ENCODE measurements at places on chromosomes 12 and 14.
A peak's percentile ranks its signal among the peaks of the same experiment; 100 is the strongest.

- DNase-seq, result no peak
These were observed 30.7 kb upstream of the PWP1 start for GRCh38 chr12:107654873-107655272.

DNA sequence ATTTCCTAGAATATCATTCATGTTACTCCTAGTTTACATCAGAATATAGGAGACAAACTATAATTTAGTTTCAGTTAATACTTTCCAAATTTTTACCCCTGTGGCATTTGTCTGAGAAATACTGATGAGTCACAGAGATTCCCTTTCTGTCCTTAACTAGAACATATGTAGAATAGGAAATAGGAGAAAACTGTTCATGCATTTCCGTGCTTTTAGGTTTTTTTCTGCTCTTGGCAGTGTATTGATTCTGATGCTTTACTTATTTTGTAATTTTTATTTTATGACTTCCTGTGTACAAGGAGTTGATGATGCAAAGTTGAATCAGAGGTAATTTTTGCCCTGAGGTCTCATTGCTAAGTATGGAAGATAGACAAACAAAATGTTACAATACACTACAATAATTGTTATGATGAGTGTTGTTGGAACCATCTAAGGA lies 23.0 kb downstream of the MNAT1 start:
- DNase-seq, result no peak

GRCh38 chr12:89225808-89226411 lies 126.4 kb downstream of the DUSP6 start:
- no peak for DNase-seq

- no peak for DNase-seq
These were observed 199.9 kb downstream of the CCDC91 start for GRCh38 chr12:28390206-28390605.

GRCh38 chr12:51171884-51172514 lies 936 bp downstream of the TFCP2 start:
- DNase-seq, result no peak

GRCh38 chr14:93317875-93318807 lies 14.7 kb downstream of the BTBD7 start:
- DNase-seq, result no peak

DNA sequence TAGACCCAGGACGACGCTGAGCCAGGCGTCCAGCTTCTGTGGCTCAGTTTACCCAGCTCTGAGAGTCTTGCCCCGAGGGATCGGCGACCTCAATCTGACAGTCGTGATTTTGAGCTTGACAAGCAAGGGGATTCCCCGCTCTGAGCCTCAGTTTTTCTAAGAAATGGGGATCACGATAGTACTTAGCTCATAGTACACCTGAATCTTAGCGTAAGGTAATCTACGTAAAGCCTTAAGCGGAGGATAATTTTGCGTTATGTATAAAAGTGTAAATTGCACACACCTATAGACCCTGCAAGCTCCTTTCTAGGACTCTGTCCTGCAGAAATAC lies 285 bp downstream of the MVK start:
- DNase-seq, result no peak

DNA sequence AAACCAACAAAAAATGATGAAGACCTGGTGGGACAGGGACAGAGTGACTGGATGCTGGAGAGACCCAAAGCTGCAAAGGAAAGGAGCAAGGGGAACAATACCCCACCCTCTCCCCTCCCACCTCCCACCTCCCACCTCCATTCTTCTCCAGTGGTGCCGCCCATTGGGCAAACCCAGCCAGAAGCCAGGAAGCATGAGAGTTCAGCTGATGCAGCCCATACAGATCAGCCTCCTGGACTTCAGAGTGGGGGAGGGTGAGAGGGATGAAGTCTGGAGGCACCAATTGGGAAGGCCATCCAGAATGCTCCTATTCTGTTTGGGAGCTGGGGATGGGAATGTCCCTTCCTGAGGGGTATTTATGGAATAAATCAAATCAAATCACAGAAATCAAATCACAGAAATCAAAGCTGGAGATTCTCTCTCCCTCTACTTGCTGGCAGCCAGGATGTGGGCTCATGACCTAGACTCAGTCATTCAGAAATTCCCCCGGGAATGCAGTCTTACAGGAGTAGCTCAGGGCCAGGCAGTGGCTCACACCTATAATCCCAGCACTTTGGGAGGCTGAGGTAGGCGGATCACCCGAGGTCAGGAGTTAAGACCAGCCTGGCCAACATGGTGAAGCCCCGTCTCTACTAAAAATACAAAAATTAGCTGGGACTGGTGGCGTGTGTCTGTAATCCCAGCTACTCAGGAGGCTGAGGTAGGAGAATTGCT lies 31.1 kb downstream of the IRF2BPL start:
- no peak for DNase-seq

DNA sequence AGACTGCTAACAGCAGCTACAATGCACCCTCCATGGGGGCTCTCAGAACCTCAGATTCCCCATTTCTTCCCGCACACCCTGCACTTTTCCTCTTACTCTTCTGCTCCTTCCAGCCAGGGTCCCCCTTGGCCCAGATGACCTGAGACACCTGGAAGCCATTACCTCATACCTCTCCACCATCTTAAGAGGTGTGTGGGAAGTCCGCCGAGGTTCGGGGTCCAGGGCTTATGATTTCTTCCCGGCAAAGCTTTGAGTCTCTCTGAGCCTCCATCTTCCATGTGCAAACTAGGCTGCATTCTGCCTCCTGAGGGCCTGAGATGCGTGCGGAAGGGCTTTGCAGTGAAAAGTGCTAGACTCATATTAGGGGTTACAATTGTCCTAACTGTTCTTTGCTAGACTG lies 5.3 kb downstream of the GSC start:
- DNase-seq, result no peak

GRCh38 chr12:99558109-99558508 lies 89.4 kb upstream of the GARIN6 start:
- DNase-seq, result no peak

DNA sequence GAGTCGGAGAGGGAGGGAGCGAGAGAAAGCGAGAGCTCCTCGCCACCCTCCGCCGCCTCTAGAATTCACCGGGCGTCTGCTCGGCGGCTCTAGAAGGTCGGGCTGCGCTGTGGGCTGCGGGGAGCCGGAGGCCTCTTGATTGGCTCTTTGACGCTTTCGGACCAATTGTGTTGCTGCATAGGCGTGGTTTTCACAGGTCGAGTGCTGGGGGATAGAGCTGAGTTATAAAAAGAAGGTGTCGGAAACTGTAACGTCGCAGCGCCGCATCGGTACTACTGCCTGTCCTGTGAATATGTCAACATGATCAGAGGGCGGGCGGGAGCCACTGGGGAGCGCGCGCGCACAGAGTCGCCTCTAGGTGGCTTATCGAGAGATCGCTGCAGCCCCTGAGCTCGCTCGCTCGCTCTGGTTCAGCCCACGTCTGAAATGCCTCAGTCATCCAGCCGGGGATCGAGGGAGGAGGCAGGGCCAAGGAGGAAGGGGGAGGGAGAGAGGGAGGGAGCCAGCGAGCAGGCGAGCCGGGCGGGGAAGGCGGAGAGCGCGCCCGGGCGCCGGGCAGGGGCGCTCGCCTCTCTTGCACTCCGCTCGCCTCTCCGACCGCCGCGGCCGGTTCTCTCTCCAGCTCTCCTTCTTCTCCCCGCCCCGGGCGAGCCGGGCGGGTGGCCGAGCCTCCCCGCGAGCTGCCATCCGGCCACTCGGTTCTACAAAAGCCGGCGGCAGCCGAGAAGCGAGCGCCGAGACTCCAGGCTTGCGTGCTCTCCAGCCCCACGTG lies at the start of gene TBX3:
Gene TBX3 (minus strand): TSS at position 78 of the 772 bp plus-strand sequence. CDS start 975 bp downstream, outside the sequence.
- DNase-seq, result no peak

GRCh38 chr12:65905405-65905804 lies 81.1 kb downstream of the HMGA2 start:
- no peak for DNase-seq

GRCh38 chr12:130816097-130816496 lies 23.0 kb downstream of the STX2 start:
- DNase-seq, result no peak

DNA sequence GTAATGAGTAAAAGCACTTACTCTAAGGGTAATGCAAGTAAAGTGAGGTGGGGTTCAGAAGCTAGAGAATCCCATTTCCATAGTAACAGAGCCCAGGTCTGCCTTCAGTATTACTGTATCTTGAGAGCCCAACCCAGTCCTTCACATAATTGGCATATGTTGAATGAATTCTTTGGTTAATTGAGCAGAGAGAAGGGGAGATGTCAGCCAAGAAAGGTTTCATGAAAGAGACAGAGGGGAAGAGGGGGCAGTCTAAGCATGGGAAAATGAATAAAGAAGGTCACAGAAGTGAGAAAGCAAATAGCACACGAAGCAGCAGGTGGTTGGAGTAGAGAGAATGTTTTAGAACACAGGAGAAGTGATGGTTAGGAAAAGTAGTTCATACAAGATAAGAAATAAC lies 371.1 kb downstream of the SEC23A start:
- DNase-seq, result no peak

DNA sequence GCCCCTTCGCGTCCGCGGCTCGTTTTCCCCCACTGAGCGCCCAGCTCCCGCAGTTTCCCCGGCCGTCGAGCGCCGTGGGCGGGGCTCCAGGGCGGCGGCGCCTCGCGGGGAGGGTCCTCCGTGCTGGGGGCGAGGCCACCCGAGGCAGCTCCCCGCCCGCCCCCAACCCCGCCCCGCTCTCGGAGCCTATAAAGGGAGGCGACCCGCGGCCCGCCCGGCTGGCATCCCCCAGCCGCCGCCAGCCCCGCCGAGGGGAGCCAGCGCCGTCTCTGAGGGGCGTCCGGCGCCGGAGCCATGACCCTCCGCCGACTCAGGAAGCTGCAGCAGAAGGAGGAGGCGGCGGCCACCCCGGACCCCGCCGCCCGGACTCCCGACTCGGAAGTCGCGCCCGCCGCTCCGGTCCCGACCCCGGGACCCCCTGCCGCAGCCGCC lies at the start of gene TAMALIN:
Gene TAMALIN (plus strand): TSS at position 221 of the 432 bp plus-strand sequence. CDS start 74 bp downstream, at position 295.
- DNase-seq, result peak; percentile 76

DNA sequence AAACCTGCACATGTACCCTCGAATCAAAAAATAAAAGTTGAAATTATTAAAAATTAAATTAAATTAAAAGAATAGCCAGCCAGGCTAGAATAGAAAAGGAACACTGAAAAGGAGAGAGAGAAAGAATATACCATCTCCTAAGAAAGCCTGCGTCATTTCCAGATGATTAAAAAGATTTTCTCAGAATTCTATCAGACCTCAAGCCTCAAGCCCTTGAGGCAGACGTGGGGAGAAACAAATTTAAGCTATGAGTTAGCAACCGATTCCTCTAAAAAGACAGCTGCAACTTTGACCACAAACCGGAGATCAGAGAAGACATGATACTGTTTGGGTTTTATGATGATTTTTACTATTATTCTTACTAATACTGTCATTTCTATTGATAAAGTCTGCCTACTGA lies 138.3 kb downstream of the KSR2 start:
- DNase-seq, result no peak

DNA sequence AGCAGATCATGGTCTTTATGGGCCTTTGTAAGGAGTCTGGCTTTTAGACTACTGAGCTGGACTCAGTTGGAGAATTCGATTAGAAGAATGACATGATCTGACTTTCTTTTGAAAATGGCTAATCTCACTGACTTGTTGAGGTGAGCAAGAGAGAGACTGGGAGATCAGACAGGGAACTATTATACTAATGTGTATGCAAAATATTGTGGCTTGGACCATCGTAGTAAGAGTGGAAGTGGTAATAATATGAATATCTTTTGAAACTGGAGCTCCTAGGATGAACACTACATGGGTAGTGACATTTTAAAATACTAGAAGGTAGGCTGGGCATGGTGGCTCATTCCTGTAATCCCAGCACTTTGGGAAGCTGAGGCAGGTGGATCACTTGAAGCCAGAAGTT lies 56.2 kb upstream of the CCT2 start:
- DNase-seq, result no peak

DNA sequence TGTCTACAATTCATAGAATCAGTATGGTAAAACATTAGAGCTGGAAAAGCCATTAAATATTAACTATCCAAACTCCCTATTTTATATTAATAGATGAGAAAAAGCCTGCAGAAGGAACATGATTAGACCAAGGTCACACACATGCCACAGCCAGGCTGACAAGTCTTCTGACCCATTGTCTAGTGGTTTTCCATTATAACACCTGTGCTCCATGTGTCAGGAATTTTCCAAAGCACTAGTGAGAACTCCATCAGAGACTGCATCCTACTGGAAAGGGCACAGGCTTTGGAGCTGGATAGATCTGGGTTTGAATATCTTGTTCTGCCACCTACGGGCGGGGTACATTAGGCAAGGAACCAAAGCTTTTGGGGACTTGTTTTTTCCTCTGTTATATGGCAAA lies 325.5 kb downstream of the RAD51B start:
- DNase-seq, result no peak

DNA sequence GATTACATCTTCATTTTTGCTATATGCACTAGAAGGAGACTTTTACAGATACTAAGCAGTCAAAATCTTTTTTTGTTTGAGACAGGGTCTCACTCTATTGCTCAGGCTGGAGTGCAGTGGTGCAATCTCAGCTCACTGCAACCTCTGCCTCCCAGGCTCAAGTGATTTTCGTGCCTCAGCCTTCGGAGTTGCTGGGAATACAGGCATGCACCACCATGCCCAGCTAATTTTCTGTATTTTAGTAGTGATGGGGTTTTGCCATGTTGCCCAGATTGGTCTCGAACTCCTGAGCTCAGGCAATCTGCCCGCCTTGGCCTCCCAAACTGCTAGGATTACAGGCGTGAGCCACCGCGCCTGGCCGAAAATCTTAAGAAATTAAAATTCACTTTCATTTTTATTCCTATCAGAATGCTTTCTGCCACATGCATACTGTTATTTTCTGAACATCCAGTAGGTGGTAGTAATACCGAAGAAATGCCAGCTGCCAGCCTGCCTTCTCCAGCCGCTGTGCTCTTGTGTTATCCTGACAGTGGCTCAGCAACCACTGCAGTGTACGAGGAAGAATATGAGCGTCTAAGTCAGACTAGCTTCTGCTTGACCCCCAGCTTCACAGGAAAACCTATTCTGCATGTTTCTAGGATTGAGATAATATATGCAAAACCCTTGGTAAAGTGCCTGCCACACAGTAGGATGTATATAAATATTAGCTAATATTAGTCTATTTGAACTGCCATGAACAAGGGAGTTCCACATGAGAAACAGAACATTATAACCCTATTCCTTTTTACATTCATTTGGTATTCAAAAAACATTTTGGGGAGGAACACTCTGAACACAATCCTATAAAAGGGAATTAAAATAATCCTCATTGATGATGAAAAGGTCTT lies 54.2 kb downstream of the RPAP3 start:
- peak; percentile 5 for DNase-seq

DNA sequence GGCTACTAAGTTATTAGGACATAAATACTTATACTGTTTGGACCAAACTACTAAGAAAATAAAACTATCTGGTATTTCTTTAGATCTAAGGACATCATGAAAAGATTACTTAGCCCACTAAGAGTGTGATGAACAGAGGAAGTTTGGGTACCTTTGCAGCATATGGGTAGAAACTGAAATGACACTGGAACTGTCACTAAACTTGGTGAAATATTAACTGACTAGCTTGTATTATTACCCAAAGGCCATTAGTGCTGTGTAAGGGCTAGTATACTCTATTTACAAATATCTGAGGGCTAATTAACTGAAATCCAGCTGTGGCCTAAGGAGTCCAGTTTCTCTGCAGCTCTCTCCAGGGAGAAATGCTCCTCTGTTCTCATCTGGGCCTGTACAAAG lies 45.5 kb downstream of the PAWR start:
- no peak for DNase-seq

- no peak for DNase-seq
These were observed 215.9 kb downstream of the CACNA1C start for GRCh38 chr12:2268471-2269286.

GRCh38 chr12:6852651-6853354 lies 853 bp downstream of the USP5 start:
- DNase-seq, result peak; percentile 38

Data from activated T-helper 1 cell treated with Interleukin-2 at 50 U/mL for 16 hours (primary cell).